Stimulated activated CD8-positive, alpha-beta memory T cell treated with anti-CD3 and anti-CD28 coated beads, Interleukin-7, amount 100 ng/mL, for 1 hour (primary cell): ENCODE measurements at places on chromosomes 6 and 20.

DNA sequence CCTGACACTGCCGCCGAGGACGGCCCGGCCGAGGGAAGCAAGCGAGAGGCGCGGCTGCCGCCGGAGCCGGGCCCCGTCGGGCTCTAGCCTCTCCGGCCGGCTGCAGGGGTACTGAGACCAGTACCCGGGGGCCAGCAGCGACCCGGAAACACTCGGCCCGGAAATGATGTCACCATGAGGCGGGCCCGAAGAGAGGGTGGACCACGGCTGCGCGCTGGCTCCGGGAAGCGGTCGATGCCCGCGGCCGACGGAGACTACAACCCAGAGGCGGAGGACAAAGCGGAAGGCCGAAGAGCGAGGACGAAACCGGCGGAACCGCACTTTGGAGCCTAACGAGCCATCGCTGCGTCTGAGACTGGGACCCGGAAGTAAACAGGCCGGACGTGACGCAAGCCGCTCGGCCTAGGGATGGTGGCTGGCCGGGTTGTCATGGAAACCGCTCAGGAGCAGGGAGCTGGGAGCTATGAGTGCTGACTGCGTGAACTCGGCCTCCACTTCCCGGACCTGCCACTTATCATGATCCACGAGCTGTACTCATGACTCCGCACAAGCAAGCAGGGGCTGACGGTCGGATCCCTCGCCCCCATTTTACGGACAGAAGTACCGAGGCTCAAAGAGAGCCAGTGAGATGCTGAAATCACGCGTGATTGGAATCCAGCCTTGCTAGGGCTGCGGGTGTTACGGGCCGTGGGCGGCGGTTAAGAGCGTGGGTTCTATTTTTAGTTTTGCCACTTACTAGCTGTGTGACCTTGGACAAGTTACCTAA, at the start of gene SPATA2:
Gene SPATA2, minus strand, starts transcription at position 150 of the 766 bp plus-strand sequence. CDS start 7,039 bp downstream, outside the sequence.
- peak; percentile 91 for DNase-seq

DNA sequence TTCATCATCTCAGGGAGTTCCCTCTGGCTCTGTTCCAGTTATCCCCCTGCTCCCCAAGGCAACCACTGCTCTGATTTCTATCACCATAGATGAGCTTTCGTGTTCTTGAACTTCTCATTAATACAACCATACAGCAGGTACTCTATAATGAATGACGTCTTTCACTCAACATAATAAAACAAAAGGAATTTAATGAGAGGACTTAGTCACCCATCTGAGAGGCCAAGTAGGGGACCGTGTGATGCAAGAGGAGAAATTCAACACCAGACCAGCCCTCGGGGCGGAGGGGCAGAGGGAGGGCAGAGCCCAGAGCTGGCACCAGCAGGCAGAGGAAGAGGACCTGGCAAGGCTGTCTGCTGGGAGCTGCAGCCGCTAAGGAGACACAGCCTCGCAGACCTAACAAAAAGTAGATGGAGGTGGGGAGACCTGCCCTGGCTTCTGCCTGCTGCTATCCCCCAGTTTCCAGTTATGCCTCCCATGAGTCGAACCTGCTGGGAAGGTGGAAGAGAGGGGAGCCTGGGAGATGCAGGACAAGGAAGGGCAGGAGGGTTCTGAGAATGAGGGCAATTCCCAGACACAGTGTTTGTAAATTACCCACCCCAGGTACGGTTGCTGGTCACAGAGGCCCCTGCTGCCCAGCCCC, 13.8 kb downstream of the CCN5 start:
- DNase-seq: no peak

DNA sequence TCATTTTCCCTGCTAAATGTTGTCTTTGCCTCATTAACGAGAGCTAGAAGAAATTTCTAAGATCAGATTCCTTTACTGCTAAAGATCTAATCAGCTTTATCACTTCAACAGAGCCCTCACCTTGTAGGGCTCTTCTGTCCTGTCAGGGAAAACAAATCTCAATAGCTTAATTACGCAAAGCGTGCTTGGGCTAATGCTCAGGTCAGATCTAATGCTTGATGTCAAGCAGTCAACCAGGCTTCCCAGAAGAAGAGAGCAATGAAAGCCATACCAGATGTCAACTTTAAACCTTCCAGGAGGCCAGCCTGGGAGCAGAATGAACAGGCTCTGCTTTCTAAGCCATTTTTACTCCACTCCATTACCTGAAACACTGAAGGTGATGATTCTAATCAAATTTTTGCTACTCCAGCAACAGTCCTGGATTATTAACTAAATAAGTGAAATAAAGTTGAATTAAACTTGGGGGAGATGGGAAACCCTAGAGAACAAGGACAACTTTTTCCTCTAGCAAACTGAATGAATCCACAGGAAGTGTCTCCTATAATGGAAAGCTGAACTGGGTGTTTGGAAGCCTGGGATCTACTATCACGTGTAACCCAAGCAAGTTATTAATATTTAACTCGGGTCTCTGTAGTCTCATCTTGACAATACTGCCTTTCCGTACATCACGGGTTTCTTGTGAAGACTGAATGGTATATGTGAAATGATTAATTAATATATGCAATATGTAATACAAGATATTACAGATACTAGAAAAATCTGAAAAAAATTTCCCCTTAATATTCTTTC, 273.7 kb downstream of the PTPRK start:
- no peak for DNase-seq

DNA sequence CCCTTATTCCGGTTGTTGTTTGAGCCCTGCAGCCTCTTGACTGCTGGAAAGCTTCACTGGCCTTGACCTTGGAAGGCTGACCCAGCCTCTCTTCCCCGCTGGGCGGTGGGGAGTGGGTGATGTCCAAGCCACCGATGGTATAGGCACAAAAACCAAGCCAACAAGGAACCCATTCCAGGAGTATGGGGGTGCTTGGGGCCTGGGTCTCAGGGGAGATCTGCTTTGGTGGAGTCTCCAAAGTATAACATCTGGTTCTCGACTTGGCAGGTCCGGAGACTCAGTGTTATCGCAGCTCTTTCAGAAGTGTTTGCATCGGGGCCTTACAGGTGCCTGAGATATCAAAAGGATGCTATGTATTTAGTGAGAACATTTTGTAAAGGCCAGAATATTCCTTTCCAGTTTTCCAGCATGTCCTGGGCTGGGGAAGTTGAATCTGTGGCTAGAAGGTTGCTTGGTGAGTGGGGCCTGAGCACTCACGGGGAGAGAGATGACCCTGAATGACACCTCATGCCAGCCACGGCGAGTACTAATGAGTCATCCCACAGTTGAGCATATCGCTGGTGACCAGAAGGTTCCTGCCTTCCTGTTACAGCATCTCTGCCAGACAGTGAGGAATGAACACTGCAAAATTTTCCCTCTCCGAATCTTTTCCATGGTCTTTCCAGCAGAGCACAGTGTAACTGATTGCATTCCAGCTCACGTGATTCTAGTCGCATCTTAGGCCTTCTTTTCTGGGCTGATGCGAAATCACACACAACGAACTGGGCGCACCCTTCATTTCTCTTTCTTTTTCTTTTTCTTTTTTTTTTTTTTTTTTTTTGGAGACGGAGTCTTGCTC, 133.9 kb downstream of the ZDHHC14 start:
- DNase-seq: no peak

DNA sequence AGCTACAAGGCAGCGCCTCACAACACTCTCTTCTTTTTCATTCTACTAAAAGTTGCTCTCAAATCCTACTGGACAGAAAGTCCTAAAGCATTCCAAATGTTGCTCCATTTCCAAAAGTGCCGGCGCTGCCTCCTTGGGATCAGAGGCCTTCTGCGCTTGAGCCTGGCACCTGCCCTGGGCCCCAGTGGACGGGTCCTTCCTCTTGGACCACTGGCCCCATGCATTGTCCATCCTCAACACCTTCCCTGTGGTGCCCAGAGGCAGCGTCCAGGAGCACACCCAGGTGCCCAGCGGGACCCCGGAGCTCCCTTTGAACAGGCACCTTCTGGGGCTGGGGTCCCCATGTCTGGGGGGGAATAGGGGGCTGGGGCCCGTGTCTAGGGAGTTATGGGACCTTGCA, 205.2 kb downstream of the ERMARD start:
- DNase-seq: no peak

DNA sequence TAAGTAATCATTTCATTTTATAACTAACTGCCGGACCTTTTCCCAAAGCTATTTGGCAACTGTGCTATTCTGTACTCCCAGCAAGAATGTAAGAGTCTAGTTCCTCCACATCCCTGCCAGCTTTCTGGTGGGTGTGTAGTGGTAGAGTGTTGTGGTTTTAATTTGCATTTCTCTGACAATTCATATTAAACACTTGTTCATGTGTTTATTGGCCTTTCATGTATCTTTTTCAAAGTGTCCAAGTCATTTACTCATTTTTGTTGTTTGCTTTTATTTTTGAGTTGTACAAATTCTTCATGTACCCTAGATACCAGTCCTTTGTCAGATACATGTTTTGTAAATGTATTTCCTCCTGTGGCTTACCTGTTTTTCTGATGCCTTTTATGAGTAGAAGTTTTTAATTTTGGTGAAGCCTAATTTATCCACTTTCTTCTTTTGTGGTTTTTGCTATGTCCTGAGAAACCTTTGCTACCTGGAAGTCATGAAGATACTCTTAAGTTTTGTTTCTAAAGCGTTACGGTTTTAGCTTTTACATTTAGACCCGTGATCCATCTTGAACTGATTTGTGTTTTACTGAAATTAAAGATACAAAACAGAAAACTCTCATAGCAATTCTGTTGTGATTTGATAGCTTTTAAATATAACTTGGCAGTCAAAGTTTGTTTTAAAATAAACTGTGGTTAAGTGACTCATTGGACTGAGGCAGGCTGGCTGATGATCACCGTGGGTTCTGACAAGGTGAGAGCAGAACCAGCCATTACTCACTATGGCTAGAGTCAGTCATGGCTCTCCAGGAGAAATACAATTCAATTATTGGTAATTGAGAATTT, 8.0 kb downstream of the MYLIP start:
- no peak for DNase-seq

DNA sequence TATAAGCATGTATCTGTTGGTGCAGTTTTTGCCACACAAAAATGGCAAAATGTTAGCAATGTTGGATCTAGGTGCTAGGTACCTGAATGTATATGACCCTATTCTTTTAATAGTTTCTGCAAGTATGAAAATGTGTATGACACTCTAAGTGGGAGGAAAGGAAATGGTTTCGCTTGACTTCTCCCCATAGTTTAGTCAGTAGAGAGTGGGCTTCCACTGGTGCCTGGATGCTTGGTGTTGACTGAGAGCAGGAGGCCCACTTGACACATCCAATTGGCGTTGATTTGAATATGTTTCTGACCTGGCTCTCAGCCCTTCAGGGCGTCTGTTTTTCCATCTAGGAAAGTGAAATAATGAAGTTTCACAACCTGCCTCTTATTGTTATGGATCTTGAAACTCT, 41.8 kb upstream of the GABRR1 start:
- no peak for DNase-seq

DNA sequence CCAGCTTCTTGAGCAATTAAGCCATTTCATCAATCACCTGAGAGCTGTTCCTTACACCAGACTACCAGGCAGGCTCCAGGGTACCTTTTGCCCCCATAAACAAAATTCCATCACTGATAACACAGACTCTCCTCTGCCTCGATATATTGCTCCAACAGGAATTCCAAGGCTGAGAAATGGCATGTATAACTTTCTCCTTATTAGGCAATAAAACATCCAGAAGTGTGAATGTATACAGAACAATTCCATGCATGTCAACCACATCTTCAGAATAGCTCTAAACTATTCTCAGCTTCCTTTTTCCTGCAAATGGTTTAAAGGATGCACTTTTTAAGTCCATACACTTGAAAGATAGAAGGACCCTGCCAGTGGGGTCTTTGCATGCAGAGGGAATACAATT, 73.8 kb downstream of the EDN3 start:
- DNase-seq: no peak

DNA sequence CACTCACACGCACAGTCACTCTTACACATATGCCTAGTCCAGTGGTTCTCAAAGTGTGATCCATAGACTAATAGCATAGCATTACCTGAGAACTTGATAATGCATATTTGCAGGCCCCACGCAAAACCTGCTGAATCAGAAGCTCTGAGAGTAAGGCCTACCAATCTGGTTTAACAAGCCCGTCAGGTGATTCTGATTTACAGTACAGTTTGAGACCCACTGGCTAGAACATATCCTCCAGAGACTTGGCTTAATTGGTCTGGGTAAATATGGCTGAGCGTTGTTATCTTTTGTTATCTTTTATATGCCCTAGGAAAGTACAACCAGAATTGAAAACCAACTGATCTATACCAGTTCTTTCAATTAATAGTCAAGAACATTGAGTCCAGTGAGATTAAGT, 9.6 kb downstream of the TSPYL4 start:
- DNase-seq: no peak

- no peak for DNase-seq
Observed at GRCh38 chr6:150200428-150201100, 57.7 kb downstream of the PPP1R14C start.

DNA sequence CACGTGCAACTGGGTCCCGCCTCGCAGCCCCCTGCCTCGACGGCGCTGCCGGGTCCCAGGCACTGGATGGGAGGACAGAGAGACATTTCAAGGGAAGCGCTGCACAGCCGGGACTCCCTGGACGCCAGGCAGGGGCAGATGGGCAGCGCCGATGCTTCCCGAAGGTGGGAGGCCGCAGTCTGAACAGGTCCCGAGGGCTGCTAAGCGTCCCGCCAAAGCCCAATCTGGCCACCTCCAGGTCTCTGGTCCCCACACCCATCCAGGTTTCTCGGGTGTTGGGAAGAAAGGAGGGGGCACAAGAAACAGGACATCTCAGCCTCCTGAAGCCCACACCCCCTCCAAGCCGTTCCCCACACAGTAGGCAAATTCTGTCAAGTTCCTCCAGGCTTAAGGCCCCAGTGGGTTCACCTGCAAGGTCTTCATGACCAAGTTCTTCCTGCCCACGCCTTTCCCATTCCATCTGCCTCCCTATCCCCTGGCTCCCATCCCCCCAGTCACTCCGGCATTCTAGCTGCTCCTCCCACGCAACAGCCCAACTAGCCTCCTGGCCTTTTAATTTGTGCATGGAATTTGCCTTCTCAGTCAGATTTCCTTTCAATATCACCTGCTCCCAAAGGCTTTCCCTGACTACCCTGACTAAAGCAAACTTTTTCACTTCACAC, 5.4 kb upstream of the CPXM1 start:
- DNase-seq: no peak

- no peak for DNase-seq
Observed at GRCh38 chr6:133159255-133159795, 81.8 kb upstream of the EYA4 start.

DNA sequence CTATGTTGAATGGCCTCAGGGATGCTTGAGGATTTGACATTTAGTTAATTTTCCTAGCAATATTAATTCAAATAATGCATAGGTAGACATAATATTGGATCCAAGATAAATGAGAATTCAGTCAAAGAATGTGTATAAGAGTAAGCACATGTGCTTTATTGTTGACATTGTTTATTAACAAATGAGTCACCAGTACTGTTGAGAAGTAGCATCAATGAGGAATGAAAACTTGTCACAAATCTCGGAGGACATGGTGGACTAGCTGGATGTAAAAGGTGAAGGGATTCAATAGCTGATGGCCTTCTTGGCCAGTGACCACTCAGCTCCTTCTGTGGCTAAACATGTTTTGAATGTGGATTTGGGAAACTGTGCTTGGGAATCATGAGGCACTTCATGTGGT, 1137.0 kb downstream of the HACE1 start:
- DNase-seq: no peak
